ENCODE measurements at places on chromosomes 13 and 19. TPM values are rescaled to one million over a fixed set of nuclear protein-coding genes. Genes with fewer than 3 reads are reported as not detected.

The PRTN3 gene
- total RNA-seq = not detected

The LYL1 gene
- total RNA-seq = 4.6 TPM

The DCT gene
- 3.4 TPM for total RNA-seq

The LSR gene
- 202 TPM for total RNA-seq

The USP12 gene
- total RNA-seq = 11.3 TPM

The FREM2 gene
- total RNA-seq = 3.1 TPM

The LRRC63 gene
- total RNA-seq = 1.7 TPM

The TEX101 gene
- total RNA-seq = not detected

The ICAM4 gene
- 1.0 TPM for total RNA-seq

The MEIOSIN gene
- total RNA-seq = 1.8 TPM

The IGSF23 gene
- total RNA-seq = not detected

The ZNF473 gene
- total RNA-seq = 26.0 TPM

The AMER2 gene
- total RNA-seq = 0.18 TPM

The COMP gene
- total RNA-seq = 2.0 TPM

The LMTK3 gene
- total RNA-seq = 10.2 TPM

The ENOX1 gene
- 4.5 TPM for total RNA-seq

The IFI30 gene
- total RNA-seq = 20.9 TPM

The IGFL3 gene
- total RNA-seq = not detected

The OVOL3 gene
- total RNA-seq = not detected

The CEACAM7 gene
- total RNA-seq = not detected

The B9D2 gene
- 10.7 TPM for total RNA-seq

The FAM216B gene
- not detected for total RNA-seq

The DENND1C gene
- 1.4 TPM for total RNA-seq

The LATS2 gene
- 22.0 TPM for total RNA-seq

The ELSPBP1 gene
- total RNA-seq = not detected

The ZNF429 gene
- 22.7 TPM for total RNA-seq

The ZNF600 gene
- 21.2 TPM for total RNA-seq

The CEBPA gene
- total RNA-seq = 58.7 TPM

The TRPC4 gene
- total RNA-seq = 4.0 TPM

The DCLK1 gene
- 3.9 TPM for total RNA-seq

The OR10H2 gene
- total RNA-seq = not detected

The ZNF175 gene
- total RNA-seq = 4.3 TPM

The SPIB gene
- total RNA-seq = not detected

The RXFP2 gene
- not detected for total RNA-seq

The MUC16 gene
- 1.2 TPM for total RNA-seq

The ZNF723 gene
- total RNA-seq = 3.5 TPM

The ZNF93 gene
- total RNA-seq = 7.6 TPM

The ODAD3 gene
- 2.7 TPM for total RNA-seq

The IQCN gene
- 4.1 TPM for total RNA-seq

The SLAIN1 gene
- total RNA-seq = 132 TPM

The LACC1 gene
- total RNA-seq = 8.6 TPM

The GJB6 gene
- 0.32 TPM for total RNA-seq

The HSPBP1 gene
- 36.0 TPM for total RNA-seq

The ZNF571 gene
- 34.2 TPM for total RNA-seq

The TMEM145 gene
- 0.85 TPM for total RNA-seq

The THSD8 gene
- total RNA-seq = not detected

The CRB3 gene
- 39.3 TPM for total RNA-seq

The FFAR3 gene
- total RNA-seq = not detected

The PKN1 gene
- 255 TPM for total RNA-seq

Measured in prostate gland (tissue), 2 donors.